ENCODE measurements at places on chromosomes 12 and 14.

DNA sequence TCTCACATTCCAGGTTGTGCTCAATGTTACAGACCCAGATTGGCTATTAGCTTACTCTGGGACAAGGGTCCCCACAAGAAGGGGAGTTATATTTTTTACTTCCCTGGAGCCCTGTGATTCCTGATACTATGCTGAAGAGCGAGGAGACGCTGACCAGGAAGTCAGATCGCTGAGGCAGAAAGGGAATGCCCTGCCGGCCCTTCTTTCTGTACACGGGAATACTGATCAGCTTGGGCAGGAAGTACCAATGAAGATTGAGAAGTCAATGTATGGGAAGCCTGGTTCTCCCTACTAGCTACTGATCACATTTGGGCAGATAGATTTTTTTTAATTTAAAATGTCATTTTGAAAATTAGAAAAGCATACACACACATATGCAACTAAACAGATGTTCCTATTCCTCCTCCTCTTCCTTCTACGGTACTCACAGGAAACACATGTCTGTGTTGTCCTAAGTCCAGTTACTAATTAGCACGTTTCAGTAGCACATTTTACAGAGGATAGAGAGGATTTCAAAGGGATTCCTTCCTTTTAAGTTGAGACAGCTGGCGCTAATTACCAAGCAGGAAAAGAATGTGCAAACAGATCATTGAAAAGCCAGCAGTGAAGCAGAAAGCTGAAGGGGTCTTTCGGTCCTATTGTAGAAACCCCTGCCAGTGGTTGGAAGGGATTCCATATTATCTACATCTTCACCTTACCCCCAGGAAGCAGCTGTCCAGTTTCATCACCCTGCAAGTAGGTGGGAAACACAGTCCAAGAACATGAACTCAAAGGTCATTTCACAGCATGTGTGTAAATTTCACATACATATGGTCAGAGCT lies 292.4 kb downstream of the DUSP6 start:
- DNase-seq: peak; percentile 95

GRCh38 chr12:94731733-94732360 lies 81.5 kb upstream of the TMCC3 start:
- no peak for DNase-seq

DNA sequence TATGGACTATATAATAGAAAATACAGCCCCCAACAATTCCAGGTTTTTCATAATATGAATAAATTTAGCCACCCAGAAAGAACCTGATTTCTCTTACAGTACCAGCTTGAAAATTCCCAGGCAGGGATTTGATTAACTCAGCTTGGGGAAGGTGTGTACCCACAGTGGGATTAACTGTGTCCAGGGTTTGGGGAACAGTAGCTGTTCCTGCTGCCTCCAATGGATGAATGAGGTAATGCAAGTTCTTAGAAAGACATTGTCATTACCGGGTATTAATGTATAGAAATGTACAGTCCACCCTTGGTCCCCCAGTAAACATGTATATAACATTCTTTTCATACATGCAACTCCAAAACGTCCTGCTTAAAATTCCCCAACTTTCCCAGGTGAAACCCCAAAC lies 115.6 kb downstream of the LRIG3 start:
- no peak for DNase-seq

GRCh38 chr12:44285321-44285960 lies 449.6 kb downstream of the TMEM117 start:
- no peak for DNase-seq

DNA sequence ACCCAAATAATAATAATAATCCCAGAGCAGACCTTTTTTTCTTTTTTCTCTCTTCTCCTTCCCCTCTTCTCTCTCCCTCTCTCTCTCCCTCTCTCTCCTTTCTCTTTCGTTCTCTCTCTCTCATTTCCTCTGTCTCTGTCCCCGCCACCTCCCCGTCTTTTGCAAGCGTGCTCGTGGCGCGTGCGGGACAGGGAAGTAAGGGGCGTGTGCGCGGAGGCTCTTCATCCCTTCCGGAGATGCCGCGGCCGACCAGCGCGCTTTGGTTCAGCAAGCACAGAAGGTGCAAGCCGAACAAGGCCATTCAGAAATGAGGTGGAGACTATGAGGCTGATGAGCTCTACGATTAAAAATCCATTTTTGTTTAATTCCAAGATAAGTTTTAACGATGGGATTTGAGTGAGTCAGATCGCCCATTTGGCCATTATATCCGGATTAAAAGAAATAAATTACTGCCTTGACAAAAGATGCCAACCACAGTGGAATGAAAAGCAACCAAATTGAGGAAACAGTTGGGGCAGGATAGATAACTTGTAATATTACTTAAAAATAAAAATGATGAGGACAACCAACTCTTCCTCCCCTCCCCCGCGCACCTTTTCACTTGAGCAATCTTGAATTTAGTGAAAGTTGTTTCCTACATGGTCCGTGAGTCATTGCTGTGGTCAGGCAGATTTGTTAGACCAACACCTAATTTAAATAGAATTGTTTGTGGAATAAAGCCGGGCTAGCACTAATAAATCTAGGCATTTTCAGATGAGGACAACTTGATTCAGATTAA lies 1.2 kb upstream of the AMIGO2 start:
- DNase-seq: peak; percentile 70

DNA sequence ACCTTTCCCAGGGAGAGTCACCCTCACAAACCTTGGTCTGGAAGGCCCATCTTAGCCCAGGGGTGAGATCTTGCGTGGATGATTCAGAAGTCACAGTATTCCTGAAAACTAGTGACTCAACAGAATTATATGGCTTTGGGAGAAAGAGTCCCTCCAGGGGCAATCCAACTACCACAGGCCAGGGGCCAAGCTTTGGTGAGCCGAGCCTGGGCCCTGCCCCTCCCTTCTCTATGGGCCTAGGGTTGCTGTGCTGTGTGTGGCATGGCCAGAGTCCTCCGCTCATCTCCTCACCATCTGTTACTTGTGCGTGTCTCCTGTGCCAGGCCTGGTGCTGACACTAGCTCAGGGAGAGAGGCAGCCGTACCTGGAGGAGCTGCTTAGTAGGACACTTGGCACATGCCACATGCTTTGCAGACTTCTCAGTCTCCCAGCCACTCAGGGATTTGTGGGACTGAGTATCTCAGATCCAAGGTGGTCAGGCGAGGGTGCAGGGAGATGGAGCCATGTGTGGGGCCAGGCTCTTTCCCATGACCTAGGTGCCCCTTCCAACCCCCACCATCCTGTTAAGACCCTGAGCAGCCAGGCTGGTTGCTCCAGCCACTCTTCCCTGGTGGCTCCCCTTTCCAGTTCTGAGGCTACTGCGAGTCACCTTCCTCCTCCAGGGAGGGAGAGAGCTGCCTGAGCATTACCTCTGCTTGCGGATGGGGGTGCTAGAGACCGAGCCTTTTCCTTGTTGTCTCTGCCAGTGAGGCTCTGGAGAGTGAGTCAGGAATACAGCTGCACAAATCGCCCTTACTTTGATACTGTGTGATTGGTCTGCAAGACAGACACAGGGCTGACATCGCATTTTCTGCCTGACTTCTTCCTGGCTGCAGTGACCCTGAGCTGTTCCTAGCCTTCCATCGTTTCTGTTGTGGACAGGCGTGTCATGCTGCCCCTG lies 94.1 kb downstream of the SLC25A47 start:
- DNase-seq: peak; percentile 96

DNA sequence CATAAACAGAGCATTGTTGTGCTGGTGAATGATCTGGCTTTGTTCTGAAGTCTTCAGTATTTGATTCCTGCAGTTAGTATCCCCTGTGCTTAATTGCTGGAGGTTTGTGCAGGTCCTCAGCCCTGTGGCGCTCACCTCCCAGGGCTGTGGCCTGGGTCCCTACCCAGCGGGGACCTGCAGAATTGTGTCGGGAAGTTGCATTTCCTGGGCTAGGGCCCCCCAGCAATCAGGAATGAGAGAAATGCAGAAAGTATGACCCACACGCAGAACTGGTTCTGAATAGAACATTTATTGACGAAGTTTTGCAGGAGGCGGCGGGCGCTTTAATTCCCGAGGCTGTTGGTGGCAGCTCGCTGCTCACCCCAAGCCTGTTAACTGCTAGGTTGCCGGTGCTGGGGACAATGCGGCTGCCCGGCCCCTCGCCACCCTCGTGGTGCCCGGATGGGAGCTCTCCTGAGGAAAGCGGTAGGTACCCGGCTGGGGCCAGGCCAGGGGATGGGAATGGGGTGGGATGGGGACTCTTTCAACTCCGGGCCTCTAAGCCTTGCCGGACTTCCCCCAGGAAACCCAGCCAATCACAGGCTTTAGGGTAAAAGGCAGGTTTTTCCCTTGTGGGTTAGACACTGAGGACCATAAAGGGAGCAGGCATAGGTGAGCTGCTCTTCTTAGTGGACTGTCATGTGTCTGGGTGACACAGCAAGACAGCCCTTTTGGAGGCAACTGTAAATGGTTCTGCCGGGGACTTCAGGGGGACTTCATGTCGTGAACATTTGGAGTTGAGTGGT lies 11.6 kb downstream of the PLEKHG3 start:
- DNase-seq: peak; percentile 57

DNA sequence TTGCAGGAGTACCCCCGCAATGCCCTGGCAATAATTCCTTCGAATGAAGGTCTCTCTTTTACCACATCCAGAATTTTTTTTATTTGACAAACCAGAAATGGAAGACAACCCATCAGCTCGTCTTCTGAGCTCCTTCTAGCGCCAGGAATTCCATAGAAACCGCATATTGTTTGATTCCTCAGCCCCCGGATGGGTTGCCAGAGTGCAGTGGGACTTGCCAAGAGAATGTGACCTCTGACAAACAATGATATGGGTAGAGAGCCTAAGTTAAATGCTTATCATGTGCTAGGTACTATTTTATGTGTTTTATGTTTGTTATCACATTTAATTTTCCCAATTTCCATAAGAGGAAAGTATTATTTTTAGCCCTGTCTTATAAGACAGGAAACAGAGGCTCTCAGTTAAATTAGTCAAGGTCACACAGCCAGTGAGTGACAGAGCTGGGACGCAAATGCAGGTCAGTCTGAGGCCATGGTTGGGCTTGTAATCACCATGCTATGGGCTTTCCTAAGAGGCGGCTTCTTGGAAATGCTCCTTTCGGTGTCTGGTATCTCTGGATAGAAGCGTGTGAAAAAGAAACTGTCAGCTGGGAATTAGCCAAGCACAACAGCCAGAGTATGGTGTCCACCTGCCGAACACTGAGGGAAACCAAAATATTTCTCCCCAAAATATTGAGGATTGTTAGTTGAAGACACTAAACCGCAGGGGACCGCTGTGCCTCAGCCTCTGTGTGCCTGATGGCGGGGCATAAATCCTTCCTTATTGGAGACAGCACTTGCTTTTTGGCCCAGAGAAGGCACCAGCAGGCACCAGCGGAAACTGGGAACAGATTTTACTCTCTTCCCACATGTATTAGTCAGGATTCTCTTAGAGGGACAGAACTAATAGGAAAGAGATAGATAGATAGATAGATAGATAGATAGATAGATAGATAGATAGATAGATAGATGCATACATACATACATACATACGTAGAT lies 29.4 kb upstream of the ETFBKMT start:
- DNase-seq: peak; percentile 82

- no peak for DNase-seq
Observed at GRCh38 chr14:64879635-64880220, at the start of gene SPTB. Gene SPTB, minus strand, starts transcription at chr14:64879907. Its CDS starts 56,813 bp downstream, at chr14:64823094.

- DNase-seq: no peak
Observed at GRCh38 chr14:57136669-57137328, 131.9 kb downstream of the EXOC5 start.

- DNase-seq: no peak
Observed at GRCh38 chr12:106758349-106759110, 16.0 kb upstream of the RIC8B start.

DNA sequence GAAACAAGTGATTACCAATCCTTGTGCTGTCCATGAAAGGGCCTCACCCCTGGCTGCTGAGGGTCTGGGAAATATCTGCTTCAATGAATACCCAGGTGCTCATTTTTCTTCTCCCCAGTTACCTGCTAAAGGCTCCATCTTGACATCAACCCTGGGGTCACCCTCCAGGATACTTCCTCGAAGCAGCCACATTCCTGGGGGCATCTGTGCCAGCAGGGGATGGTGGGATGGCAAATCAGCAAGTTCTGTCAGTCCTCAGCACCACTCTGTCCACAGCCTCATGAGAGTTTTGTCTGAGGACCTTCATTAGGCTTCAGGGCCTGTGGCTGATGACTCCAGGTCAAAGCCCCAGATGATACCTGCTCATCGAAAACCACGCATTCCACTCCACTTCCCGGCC lies 124.8 kb downstream of the ZFP36L1 start:
- DNase-seq: no peak

DNA sequence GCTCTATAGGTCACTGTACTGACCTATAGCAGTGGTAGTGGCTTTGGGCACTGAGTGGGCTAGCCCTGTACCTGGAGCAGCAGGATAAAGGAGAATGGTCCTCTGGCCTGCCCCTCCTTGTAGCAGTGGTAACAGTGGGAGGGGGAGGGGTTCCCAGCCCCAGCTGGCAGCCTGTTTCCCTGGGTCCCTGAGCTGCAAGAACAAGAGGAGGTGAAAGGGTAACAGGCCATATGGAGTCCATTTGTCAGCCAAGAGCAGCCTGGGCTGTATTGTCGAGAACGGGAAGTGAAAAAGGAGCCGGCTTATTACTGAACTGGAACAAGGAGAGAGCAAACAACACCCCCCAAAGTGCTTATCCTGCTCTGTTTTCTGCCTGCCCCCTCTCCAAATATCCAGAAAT lies 73.8 kb upstream of the SRSF5 start:
- peak; percentile 58 for DNase-seq

DNA sequence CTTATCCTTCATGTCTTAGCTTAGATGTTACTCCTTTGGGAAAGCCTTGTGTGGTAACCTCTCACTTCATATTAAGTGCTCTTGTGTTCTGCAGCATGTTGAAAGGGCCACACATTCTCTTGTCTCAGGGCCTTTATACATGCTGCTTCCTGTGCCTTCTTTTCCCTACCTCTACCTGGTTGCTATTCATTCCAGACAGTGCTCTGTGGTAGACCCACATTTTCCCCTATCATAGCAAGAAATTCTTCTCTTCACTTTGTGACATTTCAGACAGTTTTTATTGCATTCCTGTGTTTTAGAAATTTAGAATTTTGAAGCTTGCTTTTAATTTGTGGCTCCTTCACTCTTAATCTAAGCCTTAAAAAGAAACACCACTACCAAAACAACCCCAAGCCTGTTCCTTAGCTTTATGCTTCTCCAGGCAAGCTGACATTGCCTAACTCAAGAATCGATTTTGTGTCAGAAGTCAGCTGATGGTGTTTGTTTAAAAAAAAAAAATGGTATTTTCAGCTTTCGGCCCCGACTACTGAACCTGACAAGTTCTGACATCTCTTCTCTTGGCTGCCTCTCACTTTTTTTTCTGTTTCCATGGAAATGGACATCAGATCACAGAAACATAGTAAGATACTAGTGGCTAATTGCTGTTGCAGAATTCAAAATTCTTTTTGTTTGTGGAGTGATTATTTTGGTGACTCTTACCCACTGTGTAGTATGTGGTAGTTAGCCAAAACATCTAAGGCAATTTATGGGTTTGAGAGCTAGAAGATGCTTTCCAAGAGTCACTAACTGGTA lies 156.3 kb downstream of the NUBPL start:
- peak; percentile 33 for DNase-seq

GRCh38 chr14:104855532-104856090 lies 9.5 kb upstream of the CEP170B start:
- no peak for DNase-seq

Data from choroid plexus epithelial cell (primary cell).